NCI-H345 (cell line): ENCODE measurements at places on chromosomes 12 and 14.
A peak's percentile ranks its signal among the peaks of the same experiment; 100 is the strongest.

GRCh38 chr14:72476657-72477499 is 417.0 kb downstream of the DPF3 start:
- no peak for DNase-seq

DNA sequence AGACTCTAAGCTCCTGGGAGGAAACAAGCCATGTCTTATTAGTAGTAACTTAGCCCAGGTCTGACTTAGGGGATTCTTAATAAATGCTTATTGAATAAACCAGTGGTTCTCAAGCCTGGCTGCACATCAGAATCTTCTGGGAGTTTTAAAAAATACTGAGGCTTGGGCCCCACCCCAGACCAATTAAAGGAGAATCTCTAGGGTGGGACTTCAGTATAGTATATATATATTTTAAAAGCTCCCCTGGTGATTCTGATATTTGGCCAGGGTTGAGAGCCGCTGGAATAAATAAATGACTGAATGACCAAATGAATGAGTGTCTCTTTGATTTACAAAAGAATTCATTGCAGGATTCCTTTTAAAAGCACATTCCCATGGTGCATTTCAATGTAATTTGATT is 151.5 kb upstream of the GSC start:
- DNase-seq, result no peak

DNA sequence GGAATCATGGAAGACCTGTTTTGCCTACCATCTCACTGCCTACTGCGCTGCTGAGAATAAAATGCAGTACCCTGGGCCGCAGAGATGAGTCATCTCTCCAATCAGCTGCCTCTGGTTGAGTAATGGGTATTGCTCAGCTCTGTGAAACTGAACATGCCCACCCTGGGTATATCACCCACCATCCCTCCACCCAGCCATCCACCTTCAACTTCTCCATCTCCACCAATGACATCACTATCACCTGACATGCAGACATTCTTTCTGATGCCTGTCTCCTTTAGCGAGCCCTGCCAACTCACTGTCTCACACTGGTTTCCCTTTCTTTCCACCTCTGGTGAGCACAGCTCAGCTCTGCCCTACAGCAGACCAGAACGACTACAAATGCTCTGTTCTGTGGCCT is 33.6 kb downstream of the E2F7 start:
- no peak for DNase-seq

DNA sequence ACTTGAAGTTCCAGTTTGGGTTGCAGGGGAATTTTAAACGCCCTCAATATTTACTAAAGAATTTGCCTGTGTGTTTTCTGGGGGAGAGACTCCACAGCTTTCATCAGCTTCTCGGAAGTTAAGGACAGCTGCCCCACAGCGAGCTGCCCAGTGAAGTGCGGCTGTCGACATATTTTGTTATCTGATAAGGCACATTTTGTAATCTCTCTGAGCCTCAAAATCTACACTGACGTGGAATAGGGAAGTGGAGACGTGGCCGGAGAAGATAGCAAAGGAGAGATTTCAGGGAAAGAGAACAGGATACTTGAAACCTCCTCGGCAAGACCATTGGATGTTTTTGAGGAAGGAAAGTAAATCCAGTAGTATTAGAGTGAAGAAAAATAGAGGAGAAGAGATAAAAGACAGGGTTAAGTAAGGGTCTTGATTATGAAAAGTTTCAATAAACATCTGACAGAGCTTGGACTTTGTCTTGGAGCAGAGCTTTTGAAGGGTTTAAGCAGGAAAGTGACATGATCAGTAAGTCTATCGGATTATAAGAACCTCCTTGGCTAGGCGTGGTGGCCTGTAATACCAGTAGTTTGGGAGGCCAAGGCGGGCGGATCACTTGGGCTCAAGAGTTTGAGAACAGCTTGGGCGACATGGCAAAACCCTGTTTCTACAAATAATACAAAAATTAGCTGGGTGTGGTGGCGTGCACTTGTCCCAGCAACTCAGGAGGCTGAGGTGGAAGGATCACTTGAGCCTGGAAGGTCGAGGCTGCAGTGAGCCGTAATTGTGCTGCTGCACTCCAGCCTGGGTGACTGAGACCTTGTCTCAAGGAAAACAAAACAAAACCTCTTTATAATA is 1.1 kb downstream of the POLR3B start:
- DNase-seq, result no peak

DNA sequence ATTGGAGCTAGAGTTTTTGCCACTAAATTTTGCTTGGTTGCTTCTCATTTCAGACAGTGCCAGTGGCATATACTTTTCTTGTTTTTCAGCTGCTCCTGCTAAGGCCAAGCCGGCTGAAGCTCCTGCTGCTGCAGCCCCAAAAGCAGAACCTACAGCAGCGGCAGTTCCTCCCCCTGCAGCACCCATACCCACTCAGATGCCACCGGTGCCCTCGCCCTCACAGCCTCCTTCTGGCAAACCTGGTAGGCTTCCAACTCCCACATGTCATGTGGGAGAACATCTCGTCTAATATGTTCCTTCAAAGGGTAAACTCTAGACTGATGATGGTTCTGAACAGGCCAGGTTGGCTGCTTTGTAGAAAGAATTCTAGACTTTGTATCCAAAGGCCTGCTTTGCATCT is 11.0 kb downstream of the DLST start:
- no peak for DNase-seq

DNA sequence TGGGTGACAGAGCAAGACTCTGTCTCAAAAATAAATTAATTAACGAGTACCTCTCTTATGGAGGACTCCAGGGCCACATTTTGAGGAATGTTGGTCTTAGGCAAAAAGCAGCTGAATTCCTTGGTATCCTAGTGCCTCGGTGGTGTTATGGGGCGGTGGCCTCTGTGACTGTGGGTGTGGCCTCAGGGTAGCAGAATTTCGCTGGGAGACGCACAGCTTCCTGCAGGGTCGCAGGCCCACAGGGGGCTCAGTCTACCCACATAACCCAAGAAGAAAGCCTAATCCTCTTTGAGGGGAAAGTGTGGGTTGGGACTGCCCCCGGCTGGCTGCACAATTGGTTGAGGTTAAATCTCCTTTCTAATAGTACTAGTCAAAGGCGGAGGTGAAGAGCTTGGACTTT is 11.2 kb upstream of the SERPINA4 start:
- no peak for DNase-seq

GRCh38 chr12:65961190-65962035 is 137.1 kb downstream of the HMGA2 start:
- no peak for DNase-seq

GRCh38 chr14:70660967-70661893 is 19.5 kb downstream of the TTC9 start:
- peak; percentile 18 for DNase-seq

GRCh38 chr14:23162800-23163199 is 20.7 kb downstream of the SLC7A8 start:
- no peak for DNase-seq

- no peak for DNase-seq
Measured at GRCh38 chr14:104598039-104598909, 6.3 kb downstream of the TMEM179 start.

DNA sequence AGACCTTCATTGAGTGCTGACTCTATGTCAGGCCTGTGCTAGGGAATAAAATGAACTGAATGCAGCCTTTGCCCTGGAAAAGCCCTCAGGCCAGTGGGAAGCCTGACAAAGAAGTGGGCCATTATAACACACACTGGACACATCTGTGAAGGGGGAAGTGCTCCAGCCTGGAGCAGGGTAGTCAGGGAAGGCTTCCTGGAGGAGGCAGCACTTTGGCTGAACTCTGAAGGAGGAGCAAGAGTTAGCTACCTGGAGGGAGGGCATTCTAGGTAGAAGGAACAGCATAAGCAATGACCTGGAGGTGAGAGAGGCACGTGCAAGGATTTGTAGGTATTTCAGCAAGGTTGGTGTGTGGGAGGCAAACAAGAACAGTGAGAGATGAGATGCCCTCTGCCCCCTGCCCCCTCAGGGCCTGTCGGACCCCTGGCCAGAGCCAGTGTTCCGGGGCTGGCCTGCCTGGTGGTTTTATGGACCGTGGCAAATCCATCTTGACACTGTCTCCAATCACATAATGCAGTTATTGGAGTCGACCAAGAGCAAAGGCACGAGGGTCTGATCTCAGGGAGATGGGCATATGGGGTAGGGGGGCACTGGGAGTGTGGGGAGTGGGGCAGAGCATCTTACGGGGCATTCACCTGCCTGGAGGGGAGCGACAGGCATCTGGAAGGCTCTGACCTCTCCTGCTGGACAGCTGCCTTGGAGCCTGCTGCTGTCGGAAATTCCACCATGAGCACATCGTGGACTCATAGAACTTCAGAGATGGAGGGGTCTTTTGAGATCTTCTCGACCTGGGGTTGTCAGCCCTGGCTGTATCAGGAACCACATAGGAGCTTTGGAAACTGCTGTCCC is 2.7 kb upstream of the FAM222A start:
- no peak for DNase-seq

- no peak for DNase-seq
Measured at GRCh38 chr12:4584281-4584680, 22.3 kb downstream of the DYRK4 start.

- DNase-seq, result no peak
Measured at GRCh38 chr12:54879579-54879978, 25.3 kb downstream of the MUCL1 start.

DNA sequence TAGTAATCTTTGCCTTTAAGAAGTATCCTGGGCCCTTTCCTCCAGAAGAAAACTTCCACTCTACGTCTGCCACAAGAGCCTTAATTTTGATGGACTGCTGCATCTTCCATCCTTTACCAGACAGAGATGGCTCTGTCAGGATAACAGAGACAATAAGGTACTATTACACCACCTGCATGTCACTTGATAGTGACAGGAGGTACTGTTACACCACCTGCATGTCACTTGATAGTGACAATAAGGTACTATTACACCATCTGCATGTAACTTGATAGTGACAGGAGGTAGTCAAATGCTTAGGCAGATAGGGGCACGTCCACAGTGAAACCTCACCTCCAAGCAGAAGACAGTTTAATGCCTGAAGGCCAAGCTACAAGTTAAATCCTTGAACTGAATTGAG is 13.9 kb downstream of the OR6C74 start:
- no peak for DNase-seq

- DNase-seq, result no peak
Measured at GRCh38 chr12:109711596-109712461, 1.8 kb upstream of the FAM222A start.

DNA sequence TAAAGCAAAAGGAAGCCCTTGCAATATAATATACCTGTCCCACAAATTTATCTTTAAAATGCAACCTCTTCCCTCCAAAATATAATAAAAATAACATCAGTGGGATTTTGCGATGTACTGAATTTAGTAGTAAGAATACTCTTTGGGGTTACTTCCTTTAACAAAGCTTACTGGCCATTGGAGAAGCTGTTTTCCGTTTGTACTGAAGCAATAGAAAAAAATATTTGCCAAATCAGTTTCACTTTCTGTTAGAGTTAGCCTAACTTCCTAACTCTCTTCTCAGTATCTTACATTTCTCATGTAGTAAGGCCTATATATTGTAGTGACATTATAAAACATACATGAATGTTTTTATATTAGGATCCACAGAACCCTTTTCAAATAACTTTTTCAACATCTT is 3.7 kb downstream of the MAX start:
- no peak for DNase-seq

GRCh38 chr14:77124345-77125280 is 17.0 kb downstream of the ZDHHC22 start:
- no peak for DNase-seq

DNA sequence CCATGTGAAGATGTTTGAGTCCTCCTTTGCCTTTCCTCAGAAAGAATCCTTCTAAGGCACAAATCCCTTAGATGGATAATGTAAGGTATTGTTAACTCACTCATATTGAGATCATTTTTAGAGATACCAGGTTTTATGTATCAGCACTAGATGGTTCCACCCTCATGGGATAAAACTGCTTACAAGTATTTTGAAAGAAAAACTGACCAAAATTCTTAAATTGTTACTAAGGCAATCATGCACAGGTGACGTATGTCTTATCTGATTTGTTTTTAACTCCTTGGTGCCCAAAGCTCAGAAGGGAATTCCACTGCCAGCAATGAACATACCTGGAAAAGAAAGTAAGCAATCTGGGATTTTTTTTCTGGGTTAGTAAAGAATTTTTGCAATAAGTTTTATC is 78.4 kb downstream of the ZFC3H1 start:
- DNase-seq, result no peak

GRCh38 chr12:106303202-106303820 is 778 bp downstream of the TCP11L2 start:
- DNase-seq, result peak; percentile 66

GRCh38 chr12:112294793-112295192 is 87.4 kb downstream of the HECTD4 start:
- DNase-seq, result no peak
